ENCODE measurements at places on chromosomes 3 and 15.

GRCh38 chr15:71548401-71548807, 261.9 kb upstream of the NR2E3 start:
- DNase-seq: no peak

DNA sequence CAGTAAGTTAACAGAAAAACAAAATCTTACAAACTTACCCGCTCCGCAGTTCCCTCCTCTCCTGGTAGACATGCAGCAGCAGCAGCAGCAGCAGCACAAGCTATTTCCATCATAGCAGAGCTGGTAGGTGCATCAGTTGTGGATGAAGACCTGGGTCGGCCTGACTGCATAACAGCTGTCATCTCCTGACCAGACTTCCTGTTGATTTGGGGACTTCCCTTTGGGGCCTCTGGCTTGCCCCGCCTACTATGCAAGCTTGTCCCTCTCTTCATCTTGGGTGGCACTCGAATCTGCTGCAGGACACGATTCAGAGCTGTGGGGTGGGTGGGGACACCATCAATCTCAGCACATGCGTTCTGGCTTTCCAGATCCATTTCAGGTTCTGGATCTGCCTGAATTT, 65.7 kb downstream of the TMCC1 start:
- DNase-seq: no peak

DNA sequence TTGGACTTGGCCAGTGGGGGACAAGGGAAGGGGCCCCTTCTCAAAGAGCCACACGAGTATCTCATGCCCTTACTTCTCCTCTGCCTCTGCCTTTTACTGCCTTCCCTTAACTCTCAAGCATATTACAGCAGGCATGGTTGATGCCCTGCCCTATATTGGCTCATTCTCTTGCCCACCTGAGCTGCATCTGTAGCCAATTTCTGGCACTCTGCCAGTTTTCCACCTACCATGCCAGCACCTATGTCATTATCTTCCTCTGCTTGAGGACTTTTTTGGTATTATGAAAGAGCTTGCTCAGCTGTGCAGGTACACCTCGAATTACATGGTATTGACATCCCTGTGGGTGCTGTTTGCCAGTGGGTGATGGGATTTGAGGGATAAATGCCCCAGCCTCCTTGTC, 181.8 kb downstream of the OXSM start:
- DNase-seq: no peak

DNA sequence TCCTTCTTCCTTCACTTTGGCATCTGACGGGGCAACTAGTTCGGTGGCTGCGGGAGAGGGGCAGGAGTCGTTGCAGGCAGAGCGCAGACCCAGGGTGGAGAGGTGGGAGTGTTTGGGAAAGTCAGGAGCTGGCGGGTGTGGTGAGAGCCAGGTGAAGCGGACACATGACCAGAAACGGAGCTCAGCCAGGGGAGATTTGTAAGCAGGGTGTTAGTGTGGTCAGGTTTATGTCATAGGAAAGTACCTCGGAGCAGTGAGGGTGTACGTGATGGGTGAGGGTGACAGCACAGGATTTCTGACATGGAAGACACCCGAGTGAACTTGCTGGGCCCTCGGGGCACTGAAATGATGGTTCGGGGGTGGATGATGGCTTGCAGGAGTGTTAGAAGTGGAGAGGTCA, 247.4 kb upstream of the TPM1 start:
- DNase-seq: no peak

- DNase-seq: no peak
Measured at GRCh38 chr3:64058566-64058965, 35.3 kb upstream of the PSMD6 start.

DNA sequence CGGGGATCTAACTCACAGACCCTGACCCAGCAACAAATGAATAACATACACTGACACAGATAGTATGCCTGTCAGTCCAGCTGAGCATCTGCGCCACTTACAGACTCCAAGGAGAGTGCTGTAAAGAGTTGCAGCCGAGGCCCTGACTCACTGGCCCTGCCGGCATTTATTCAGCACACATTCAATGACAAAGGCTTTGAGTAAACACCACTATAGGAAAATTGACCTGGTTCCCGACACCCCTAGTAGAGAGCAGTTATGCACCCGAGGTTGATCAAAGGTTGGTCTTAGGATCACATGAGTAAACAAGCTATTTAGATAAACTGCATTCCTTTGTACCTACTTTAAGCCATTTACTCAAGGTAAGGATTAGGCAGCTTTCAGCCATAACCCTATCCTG, 22.7 kb downstream of the LARS2 start:
- no peak for DNase-seq

GRCh38 chr3:127175272-127175671, 17.7 kb upstream of the PRR23E start:
- no peak for DNase-seq

DNA sequence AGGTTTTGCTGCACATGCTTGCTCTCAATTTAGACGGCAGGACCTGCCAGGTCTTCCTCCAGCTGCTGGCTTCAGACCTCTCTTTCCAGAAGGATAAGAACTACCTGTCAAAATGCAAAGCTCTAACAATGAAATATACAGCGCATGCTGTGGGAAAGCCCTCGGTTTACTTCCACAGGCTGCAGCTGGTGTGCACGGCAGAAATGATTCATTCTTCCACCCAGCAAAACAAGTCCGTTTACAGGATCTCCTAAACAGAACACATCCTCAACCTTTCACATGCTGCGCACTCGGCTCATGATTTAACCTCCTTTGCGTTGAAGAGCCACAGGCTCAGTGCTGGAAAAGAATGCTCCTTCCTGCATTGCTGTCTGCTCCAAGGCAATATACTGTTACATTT, 92.4 kb upstream of the WNT5A start:
- no peak for DNase-seq

GRCh38 chr3:195154111-195154791, 116.7 kb downstream of the XXYLT1 start:
- DNase-seq: peak; percentile 80

GRCh38 chr3:14377838-14378169, 24.6 kb upstream of the SLC6A6 start:
- DNase-seq: no peak

DNA sequence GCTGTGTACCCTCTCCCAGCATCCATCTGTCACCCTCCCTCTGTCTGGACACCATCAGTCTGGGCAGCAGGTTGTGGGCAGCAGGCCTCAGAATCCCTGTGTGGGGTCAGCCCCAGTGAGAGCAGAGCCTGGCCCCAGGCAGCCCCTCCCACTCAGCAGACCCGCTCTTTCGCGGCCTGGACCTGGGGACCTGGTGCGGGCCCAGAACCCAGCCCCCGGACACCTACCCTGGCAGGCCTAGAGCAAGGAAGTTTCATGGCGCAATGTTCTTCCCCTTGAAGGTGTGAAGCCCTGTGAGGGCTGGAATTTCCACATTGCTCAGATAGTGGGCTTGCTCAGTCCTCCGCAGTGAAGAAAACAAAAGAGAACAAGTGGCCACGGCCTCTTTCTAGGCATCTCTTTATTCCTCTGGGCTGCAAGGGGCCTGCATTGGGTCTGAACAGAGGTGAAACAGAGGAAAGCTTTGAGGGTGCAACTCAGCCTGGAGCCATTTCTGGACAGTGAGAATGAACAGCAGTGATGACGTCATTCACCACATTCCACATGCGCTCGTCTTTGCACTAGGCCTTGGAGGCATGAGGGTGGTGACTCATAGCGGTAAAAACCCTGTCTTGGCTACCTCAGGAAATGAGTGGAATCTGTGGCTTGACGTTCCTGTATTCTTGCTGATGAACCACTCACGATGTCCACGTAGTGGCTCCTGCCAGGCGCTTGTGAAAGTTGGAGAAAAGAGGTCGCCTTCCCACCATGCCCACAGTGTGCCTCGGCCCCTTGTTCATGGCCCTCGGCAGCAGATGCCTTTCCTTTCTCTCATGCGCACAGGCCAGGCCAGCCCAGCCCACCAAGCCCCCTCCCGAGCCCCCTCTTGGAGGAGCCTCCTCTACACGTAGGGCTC, 66.1 kb downstream of the SLC30A4 start:
- DNase-seq: peak; percentile 97

DNA sequence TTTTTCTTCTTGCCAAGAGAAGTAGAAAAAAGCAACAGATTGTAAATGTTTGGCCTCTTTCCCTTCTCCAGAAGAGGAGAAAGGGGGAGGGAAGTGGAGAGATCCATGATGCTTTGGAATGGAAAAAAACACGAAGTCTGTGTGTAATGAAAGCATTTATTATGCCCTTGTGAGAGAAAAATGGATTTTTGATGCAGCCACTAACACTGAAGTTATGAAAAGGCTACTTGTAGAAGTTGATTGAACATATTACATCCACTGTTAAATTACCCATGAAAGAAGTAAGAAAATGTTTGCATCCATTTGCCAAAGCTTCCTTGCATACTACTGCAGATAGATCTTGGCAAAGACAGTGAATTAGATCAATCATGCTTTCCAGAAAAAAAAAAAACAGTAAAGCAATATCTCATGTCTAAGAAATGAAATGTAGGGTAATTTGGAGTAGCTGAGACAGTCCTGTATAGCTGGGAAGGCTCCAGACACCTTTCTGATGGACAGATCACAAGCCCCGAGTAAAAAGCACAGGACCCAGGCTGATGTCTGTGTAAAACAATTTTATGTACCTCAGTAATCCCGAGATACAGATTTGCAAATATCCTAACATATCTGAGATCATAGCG, 295.5 kb downstream of the PLOD2 start:
- DNase-seq: no peak

DNA sequence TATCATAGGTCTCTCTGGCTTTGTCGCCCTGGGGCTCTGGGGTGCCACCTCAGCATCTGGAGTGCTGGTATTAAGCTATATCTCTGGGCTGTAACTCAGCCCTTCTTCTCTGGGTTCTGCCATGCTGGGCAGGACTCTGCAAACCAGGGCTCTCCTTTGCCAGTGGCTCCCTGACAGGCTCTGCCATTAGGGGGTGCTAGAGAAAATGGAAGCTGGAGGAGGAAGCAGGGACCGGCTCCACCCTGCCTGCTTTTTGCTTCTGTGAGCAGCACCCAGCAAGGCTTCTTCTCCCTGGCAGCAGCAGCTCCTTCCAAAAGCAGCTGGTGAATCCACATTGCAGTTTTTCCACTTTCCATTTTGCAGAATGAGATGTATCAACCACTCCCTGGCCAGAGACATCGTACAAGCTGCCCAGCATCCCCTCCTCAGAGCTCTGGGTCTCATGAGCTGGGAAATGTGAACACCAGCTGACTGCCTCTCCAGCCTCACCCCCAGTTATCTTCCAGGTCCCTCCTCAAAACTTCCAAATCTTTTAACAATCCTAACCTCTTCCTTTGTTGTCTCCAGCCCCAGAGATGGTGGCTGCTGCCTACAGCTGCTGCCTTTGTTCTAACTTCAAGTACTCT, 165.0 kb downstream of the ABHD5 start:
- DNase-seq: no peak

DNA sequence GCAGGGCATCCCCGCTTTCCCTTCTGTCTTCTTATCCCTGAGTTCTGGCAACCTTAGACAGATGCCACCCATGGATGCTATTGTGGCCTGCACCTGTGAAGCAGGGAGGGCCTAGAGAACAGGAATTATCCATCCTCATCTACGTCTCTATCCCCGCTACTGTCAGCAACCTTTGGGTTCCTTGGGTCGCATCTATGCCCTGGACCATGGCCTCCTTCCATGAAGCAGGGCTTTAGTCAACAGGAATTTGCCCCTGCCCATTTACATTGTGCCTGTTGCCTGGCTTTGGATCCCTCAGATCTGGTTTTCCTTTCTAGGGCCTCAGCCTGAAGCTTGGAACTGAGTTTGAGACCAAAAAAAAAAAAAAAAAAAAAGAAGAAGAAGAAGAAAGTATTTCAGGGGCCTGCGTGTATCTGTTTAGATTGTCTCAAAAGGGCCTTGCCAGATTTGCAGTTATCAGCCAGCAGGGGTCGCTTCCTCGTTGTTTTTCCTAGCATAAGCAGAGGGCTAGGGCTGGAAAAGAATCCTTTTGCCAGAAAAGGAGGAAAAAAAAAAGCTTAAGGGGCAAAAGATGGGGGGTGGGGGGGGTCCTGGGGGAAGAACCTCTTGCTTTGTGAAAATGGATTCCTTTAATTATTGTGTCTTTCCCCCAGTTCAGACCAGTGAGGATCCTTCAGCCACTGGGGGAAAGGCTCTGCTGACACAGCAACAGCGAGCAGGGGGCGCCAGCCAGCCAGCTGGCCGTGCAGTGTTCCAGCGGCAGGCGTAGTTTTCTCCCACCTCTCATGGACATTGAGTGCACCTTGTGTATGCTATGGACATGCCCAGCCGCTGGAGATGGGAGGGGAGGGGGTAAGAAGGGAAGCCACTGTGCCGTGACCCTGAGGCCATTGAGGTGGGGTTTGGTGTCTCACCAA, 65.7 kb upstream of the ALDH1L1 start:
- DNase-seq: no peak

GRCh38 chr3:66104535-66104934, 65.8 kb upstream of the MAGI1 start:
- DNase-seq: no peak

DNA sequence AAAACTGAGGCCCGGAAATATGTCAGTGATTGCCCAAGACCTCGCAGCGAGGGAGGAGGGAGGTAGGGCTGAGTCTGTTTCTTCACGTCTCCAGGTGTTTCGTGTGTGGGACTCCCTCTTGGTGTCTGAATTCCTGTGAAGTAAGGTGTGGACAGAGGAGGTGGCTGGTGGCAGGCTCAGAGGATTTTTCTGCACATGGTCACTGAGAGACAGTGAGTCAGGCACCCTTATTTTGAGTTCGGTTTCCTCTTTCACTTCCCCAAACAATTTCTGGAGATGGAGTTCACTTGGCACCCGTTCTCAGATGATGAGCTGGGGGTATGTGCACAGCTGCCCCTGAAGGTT, 46.3 kb upstream of the VPS8 start:
- DNase-seq: no peak

DNA sequence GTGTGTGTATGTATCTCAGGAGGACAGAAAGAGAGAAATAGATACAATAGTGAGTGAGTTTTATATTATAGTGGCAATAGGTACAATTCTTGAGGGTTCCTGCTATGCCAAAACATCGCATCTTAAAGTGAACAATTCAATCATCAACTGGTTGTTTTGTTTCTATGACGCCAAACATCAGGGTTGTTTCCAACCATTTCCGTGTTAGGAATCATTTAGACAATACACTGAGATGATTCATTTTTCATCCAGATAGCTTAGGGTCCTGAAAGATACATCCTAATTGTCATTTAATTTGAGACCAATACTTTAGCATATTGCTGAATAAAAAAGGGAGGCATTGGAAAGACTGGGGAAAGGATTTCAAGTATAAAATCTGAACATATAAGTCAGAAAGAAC, 472.2 kb downstream of the MCTP2 start:
- DNase-seq: no peak

GRCh38 chr15:74543583-74543982, 2.6 kb downstream of the ARID3B start:
- DNase-seq: no peak
